Occipital lobe (tissue), 3 donors: ENCODE measurements at places on chromosomes 13 and 19.

DNA sequence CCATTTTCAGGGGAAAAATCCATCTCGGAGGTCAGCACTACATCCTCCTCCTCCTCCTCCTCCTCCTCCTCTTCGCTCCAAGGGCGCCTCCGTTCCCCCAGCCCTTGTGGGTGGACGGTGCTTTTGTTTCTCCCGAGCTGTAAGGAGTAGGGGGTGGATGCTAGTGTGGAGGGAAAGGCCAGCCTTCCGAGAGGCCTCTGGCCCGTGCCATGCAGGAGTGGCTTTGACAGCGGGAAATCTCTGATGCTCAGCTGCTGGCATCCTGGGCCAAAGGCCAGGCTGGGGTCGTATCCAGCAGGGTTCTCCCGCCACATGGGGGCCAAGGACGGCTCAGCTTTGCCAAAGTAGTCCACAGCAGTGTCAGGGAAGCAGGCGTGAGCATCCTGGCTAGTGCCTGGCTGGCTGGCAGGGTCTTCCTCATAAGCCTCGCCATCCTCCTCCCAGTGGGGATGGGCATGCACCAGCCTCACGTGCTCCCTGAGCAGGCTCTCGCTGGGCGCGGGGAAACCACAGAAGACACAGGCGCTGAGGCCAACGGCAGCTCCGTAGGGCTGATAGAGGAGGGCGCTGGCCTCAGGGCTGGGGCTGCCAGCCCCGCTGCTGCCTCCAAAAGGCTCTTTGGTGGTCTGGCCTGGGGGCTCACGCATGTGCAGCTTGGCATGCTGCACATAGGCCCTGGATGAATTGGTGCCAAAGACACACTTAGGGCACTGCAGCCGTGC lies 10.5 kb downstream of the WIZ start:
- no peak for DNase-seq

GRCh38 chr19:35295792-35296462 lies 4.0 kb downstream of the MAG start:
- DNase-seq = no peak

- no peak for DNase-seq
These were observed 15.1 kb downstream of the CRTC1 start for GRCh38 chr19:18698321-18699167.

DNA sequence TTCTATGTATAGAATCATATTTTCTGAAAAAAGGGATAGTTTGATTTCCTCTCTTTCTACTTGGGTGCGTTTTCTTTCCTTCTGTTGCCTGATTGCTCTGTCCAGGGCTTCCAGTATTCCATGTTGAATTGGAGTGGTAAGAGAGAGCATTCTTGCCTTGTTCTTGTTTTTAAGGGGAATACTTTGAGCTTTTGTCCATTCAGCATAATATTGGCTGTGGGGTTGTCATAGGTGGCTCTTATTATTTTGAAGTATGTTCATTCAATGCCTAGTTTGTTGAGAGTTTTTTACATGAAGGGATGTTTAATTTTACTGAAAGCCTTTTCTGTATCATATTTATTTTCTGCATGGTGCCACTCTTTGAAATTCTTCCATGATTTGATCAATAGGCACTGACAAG lies 173.5 kb upstream of the IRS2 start:
- DNase-seq = no peak

- no peak for DNase-seq
These were observed 497.6 kb downstream of the GPC6 start for GRCh38 chr13:93724187-93724586.

DNA sequence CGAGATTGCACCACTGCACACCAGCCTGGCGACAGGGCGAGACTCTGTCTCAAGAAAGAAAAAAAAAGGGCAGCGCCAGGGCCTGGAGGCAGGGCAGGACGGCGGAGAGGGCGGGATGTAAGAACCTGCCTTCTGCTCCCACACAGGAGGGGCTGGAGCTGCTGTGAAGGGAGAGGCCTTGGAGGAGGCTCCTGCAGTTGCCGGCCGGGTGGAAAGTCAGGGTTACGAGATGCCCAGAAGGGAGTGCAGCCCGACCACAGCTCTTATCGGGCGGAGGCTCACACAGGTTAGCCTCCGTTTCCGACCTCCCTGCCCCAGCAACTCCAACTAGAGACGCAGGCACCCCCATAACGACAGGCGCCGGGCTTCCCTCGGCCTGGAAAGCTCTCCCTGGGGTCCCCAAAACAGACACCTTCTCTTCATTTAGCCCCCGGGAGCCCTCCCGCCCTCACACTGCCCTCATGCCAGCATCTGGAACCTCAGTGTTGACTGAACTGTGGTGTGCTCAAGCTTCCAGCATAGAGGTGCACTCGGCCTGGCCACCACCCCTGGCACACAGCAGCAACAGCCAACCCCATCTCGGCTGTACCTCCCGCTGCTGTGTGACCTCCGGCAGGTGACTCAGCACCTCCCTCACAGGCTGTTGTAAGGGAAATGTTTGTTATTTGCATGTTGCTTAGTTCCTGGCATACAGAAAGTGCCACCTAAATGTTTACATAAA lies 1.4 kb downstream of the PLPP2 start:
- no peak for DNase-seq

GRCh38 chr19:8569066-8569771 lies 8.0 kb downstream of the MYO1F start:
- DNase-seq = no peak

- no peak for DNase-seq
These were observed 310.0 kb upstream of the TSHZ3 start for GRCh38 chr19:31658993-31659896.

GRCh38 chr13:110716247-110716515 lies 2.7 kb downstream of the ING1 start:
- DNase-seq = no peak

GRCh38 chr19:30003866-30004265 lies 61.8 kb downstream of the URI1 start:
- no peak for DNase-seq

GRCh38 chr13:44015811-44016210 lies 136.1 kb downstream of the LACC1 start:
- DNase-seq = no peak
